Activated naive CD4-positive, alpha-beta T cell treated with Interleukin-2 at 50 U/mL for 16 hours (primary cell): ENCODE measurements at places on chromosomes 7 and 10.

DNA sequence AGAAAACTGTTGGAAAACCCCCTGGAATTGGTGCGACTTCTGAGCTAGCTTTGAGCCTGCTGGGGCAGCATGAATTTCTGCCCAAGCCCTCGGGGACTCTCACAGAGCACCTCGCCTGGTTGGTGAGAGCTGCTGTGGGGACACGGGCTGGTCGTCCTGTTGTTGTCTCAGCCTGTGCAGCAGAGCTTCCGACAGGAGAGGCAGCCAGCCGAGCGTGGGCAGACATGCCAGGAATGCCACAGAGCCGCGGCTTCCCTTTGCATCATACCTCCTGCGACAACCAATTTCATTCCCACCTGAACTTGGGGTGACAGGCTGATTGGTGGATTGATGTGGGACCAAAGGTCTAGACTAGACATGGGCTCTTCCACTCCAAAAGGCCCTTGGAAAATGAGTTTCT is 60.2 kb upstream of the NRBF2 start:
- no peak for DNase-seq

DNA sequence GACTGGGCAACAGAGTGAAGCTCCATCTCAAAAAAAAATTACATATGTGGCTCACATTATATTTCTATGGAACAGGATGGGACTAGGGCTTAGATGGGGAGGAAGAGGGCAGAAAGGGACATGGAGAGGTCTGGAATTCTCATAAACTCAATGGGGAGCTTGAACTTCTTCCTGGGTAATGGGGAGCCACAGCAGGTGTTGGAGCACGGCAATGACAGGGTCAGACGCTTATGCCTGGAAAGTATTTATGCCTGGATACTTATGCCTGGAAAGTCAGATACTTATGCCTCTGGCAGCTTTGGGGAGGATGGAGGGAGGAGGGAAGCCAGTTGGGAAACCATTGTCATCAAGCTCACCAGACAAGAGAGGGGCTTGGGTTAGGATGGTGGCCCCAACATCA is 36.8 kb downstream of the TMEM130 start:
- DNase-seq: no peak

GRCh38 chr7:110168010-110168409 is 922.9 kb upstream of the LRRN3 start:
- DNase-seq: no peak

DNA sequence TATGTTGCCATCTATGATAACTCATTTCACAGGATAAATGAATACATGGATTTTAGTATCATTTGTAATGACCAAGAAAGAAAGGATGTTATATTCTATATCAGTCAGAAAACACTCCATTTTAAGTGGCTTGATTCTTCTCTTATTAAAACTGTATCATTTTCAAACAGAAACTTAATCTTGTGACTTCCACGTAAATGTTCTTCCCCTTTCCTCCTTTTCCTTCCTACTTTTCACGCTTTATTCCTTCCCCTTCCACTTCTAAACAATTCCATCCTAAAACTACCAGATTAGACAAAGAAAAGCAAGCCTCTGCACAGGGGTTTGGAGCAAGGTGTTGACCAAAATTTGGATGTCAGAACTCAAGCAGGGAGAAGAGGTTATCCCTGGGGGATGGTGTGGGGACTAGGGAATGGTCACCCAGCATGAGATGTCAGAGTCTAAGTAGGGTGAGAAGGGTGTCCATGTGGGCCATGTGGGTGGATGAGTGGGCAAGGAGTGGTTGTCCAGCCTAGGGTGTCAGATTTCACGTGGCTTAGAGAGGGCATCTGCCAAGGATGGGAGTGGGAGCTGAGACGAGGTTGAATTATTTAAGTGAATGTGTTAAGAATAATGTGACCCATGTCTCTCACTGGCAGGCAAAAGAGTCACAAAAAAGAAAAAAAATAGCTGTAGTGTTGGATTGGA is 5.0 kb upstream of the GSAP start:
- no peak for DNase-seq

GRCh38 chr10:43794181-43794815 is 145.6 kb upstream of the ZNF32 start:
- no peak for DNase-seq

GRCh38 chr10:102644646-102645387 is 538 bp downstream of the TRIM8 start:
- DNase-seq: peak; percentile 81

DNA sequence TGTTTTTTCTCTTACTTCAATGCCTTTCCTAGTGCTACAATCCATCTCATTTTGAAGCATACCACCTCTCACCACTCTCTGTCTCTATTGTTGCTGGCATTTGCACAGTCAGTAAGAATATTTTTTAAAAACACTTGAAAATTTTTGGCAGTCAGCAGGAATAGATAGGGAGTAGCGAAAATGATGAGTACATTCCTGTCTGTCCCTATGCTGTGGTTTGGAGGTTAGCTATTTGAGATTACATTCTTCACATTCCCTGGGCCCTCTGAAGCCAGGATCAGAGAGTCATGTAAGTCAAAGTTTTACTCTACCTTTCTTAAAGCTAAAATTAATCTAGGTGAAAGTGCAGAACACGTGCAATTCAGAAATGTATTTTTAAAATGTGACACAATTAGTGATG is 53.0 kb upstream of the MAGI2 start:
- DNase-seq: no peak

DNA sequence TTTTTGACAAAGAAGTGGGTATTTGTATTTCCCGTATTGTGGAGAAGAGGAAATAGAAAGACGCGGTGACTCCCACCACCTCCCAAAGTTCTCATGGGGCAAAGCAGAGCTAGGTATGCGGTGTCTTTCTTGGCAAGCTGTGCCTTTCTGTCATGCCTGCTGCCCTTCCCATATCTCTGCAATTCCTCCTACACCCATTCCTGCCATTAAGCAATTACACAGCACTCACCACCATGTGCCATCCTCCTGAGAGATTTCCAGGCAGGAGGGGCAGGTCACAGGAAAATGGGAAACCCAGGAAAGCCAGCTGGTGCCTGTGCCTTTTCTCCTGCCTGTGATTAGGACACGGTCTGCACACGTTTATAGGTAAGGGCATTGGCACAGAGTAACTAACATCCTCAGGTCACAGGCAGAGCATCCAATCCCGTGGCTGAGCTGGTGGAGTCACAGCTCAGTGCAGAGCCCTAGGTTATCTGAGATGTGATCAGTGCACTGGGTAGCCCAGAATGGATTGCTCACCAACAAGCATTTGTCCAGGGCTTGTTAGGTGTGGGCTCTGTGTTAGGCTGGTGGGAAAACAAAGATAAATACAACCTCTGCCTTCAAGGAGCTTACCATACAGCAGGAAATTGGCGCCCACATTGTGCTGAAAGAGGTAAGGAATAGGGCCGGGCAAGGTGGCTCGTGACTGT is 9.4 kb upstream of the CRTAC1 start:
- DNase-seq: no peak

- DNase-seq: no peak
These were observed 127.2 kb downstream of the SLIT1 start for GRCh38 chr10:97058521-97058920.
